ENCODE measurements at places on chromosomes 1 and 21.

DNA sequence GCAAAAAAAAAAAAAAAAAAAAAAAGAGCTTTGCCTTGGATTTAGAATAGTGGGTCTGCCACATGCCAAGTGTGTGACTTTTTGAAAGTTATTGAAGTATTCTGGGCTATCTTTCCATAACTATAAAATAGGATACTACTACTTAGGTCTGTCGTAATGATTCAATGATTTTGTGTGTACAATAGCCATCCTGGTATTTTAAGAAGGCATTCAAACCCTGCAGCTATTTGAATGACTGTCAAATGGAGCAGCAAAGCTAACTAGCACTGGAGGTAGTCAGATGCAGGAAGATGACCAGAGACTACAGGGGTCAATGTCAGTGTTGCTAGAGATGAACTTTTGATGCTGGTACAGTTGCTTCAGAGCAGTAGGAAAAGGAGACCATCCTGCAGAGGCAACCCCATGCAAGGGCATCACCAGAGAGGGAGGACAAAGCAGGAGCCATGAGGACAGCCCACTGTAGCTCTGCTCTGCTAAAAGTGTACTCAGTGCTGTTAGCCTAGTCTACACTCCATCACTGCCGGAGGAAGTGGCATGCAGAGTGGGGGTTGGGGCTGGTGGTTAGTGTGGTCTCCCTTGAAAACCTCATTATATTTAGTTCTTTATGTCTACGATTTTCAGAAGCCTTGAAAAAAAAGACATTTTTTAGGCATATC, 29.0 kb downstream of the DUSP10 start:
- no peak for DNase-seq

GRCh38 chr1:55706397-55706796, 491.2 kb upstream of the USP24 start:
- no peak for DNase-seq

DNA sequence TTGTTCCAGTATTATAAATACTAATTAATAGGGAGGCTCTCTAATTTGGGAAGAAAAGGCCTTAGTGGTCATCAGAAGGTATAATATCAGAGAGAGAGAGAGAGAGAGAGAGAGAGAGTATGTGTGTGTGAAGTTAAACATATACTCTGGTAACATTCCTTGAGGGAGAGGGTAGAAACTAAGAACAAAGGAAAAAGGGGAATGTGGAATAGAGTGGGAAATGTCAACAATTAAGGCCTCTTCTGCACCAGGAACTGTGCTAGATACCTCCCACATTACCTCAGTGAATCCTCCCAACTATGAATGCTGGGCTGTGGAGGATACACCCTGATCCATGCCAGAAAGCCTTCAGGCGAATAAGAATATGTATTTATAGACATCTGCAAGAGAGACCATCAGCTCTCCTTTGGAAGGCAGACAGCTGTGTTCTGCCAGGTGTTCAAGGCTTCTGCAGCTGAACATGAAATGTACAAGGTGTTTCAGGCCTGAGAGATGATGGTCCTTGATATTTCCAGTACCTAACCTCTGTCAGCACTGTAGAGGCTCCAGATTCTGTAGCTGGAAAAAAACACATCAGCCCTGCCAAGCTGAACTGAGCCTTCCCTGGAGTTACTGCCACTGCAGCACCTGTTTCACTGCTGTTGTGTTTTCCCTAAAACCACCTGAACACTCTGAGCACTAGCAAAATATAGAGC, 29.1 kb downstream of the TBX15 start:
- no peak for DNase-seq

DNA sequence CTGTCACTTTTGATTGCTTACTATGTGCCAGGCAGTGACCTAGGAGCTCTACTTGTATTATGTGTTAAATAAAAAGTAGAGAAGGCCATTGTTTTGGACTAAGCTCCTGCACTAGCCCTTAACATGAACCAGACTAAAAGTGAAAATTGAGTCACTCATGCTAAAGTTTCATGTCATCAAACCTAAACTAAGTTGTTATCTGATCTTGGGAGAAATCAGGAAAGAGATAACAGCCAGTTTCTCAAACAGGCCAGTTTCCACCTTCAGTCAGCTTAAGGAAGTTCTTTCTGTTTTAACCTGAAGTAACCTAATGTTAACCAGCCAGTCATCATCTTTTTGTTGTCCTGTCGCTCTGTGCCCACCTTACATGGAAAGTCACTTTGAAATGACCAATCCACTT, 102.1 kb upstream of the MARK1 start:
- DNase-seq = no peak

- DNase-seq = no peak
Observed at GRCh38 chr21:17139696-17140095, 373.1 kb upstream of the CXADR start.

DNA sequence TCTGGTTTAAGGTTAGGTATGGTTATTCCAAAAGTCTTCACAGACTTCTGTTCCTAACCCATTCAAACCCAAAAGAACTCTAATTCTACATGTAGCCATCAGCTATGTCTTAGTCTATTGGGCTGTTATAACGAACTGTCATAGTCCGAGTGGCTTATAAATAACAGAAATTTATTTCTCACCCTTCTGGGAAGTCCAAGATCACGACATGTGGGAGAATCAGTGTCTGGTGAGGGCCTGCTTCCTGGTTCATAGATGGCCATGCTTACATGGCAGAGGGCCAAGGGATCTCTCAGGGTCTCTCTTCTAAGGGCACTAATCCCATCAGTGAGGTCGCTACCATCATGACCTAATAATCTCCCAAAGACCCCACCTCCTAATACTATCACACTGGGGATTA, 103.0 kb upstream of the PPP2R5A start:
- DNase-seq = no peak

DNA sequence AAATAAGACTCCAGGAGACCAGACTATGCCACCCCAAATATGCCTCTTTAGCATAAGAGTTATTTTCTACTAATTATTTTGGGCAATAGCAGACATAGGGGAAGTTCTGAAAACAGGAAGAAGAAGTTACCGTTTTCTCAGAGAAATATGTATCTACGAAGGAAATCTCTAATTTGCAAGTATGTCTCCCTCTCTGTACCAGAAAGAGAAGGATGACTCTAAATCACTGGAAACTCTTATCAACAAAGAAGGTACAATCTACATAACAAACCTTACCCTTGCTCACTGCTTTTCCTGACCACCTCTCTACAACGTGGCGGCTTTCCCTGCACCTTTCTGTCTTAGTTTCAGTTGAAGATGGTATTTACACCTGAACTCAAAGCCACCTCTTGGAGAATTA, 49.0 kb downstream of the OMA1 start:
- no peak for DNase-seq

DNA sequence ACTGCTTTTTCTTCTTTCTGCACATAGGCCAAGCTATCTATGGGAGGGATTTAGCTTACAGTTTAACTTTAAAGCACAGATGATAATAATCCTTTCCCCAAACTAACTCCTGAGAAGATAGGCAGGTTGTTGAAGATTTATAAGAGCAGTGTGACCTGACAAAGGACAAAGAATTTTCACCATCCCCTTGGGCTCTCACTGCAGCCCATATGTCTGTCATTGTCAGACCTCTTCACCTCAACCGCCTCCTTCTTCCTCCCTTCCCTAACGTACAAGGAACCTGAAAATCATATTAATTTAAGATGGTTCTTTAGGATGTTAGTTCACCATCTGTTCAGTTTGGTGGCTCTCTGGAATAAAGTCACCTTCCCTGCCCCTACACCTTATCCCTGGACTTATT, 5.0 kb downstream of the RNU1-2 start:
- DNase-seq = no peak

DNA sequence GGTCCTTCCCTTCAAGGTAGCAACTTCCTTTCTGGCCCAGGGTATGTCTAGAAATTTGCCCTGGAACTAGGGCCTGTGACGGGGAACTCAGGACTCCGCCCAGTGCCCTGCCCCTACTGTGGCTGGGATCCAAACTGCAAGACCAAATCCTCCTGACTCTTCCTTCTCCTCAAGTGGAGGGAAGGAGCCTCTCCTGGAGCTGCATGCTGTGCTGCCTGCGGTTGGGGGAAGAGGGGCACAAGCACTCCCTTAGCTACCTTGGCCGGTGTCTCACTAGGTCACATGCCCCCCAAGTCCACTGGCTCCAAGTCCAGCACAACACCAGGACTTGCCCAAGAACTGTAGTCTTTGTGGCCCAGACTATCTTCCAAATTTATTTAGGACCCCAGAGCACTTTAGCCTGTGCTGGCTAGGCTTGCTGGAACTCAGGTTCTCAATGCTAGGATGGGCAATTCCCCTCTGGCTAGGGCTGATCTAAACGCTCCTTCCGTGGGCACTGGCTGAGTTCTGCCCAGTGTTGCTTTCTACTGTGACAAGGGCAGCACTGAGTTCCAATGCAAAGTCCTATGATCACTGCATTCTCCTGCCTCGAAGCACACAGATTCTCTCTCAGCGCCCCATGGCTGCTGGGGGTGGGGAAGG, 12.2 kb downstream of the ADSS2 start:
- DNase-seq = no peak

- peak; percentile 80 for DNase-seq
Observed at GRCh38 chr1:202710070-202711045, at the start of gene SYT2. SYT2 (minus strand) TSS chr1:202710454; CDS start chr1:202605772, 104,682 bp downstream.

DNA sequence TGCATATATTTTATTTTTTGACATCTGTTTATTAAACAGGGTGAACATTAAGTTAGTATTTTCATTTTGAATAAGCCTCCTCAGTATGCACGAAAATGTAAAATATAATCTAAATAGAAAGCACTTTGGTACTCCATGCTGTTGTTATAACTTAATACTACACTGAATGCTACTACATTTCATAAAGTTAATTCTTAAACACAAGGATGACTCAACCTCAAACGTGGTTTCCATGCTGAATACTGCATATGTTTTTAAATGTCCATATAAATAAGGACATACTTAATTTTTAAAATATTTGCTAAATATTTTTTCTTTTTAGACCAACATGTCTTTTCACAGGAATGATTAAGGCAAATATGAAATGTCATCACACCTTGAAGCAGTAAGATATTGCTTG, 83.9 kb downstream of the USP24 start:
- no peak for DNase-seq

DNA sequence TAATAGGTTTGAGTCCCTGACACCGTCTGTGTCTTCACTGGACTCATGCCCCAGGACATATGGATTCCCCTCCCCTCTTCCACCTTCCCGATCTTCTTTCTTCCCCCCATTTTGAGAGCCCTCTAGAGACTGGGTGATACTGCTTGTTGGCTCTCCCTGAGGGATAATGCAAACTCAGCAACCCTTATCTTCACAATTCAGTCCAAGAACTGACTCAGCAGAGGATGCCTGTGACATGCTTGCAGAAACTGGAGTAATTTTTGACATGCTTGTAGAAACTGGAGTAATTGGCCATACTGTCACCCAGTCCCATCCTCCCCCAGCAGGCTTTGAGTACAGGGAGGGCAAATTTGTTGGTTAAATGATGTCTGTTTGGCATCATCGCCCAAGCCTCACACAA, 127.6 kb upstream of the CTTNBP2NL start:
- DNase-seq = no peak

DNA sequence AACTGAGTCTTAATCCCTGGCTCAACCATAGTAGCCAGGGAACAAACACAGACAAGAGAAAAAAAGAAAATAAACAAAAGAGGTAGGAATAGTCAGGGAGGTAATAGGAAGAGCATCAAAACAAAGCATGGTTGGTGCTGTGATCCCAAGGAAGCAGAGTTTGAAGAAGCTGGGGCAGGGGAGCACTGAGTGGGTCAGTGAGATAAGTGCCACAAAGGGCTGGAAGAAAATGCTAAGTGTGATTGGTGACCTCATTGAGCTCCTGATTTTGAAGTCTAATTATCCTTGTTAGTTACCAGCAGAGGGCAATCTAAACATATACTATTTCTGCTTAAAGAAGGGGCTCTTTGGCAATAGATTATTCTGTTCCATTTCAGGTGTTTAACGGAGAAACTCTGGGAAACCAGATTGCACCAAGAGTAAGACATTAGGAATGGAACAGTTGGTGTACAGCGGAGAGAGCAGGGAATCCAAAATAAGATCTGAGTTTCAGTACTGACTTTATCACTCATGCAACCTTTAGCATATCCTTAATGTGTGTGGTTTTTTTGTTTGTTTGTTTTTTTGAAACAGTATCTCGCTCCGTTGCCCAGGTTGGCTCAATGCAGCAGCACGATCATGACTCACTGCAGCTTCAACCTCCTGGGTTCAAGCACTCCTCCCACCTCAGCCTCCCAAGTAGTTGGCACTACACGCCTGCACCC, 30.7 kb upstream of the KIAA1614 start:
- no peak for DNase-seq

- no peak for DNase-seq
Observed at GRCh38 chr1:223665592-223666312, at the start of gene CAPN8. CAPN8 (minus strand) TSS chr1:223665701; CDS start chr1:223665646, 55 bp downstream.

DNA sequence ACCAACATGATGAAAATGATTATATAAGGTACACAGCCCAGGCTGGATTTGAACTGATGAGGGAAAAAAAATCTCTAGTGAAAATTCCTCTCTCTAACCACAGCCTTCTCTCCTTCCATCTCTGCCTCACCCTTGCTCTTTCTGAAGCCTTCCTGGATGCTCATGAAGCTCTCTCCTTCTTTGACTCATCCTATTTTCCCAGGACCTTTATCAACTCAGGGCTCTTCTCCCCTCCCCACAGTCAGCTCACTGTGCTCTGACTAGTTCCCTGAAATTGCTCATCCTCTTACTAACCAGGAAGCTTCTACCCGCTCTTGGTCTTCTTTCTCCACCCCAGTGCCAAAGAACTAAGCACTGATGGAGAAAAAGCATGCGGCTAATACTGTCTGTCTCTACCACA, 46.4 kb upstream of the ERG start:
- DNase-seq = no peak

GRCh38 chr1:151006327-151007052, at the start of gene MINDY1:
MINDY1 (minus strand) TSS chr1:151006902; CDS start chr1:151002617, 4,285 bp downstream.
- peak; percentile 63 for DNase-seq

- no peak for DNase-seq
Observed at GRCh38 chr21:37281579-37281978, 14.4 kb upstream of the VPS26C start.

GRCh38 chr1:224262373-224263054, 67.5 kb downstream of the NVL start:
- DNase-seq = no peak

- DNase-seq = no peak
Observed at GRCh38 chr1:29732453-29732852, 496.1 kb downstream of the PTPRU start.

DNA sequence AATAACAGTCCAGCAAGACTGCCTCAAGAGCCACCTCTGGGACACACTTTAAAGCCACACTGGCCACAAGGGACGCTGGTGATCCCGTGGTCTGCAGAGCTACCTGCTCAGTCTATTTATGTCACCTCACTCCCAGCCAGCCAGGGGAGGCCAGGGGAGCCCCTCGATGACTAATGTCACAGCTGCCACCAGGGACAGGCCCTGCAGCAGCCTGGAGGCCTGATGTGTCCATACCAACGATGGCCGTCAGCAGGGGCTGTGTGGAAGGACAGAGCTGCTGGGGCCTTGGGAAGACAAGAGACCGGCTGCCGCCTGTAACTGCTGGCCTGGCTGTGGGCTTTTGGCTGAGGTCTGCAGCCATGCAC, 71.0 kb downstream of the SIK1 start:
- no peak for DNase-seq

- DNase-seq = no peak
Observed at GRCh38 chr1:231706934-231707333, 80.3 kb downstream of the DISC1 start.

All from ovary (tissue), 10 donors.